Naive thymus-derived CD4-positive, alpha-beta T cell (primary cell): ENCODE measurements at places on chromosomes 3 and 15. TPM values are rescaled to one million over a fixed set of nuclear protein-coding genes. Genes with fewer than 3 reads are reported as not detected.

Gene ITGA11
- total RNA-seq, result 0.22 TPM

Gene DNAH12
- total RNA-seq, result 0.05 and 0.20 TPM in 2 replicates

DNA sequence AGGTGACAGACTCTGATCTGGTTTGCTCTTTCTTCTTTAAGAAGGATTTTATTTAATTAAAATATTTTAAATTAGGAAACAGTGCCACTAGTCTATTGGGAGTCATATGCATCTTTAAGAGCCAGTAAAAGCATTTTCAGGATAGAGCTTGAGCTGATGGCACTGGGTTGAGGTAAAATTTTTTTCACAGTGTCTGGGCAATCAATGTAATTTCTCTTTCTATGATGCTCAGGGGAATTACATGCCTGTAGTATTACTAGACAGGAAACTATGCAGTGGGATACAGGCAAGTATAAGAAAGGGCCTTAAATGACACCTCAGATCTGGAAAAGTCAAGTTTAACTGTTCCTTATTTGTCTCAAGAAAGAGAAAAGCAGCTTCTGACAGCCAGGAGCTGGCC lies 76.4 kb downstream of the GAP43 start:
- H3K4me3 ChIP-seq, result no peak overlapping the region
- no peaks in the 10 kb centered on the region for H3K36me3 ChIP-seq
- H3K4me1 ChIP-seq, result no peaks in the 10 kb centered on the region
- DNase-seq, result no peak
- H3K27me3 ChIP-seq, result no peaks in the 10 kb centered on the region
- no peak overlapping the region for H3K27ac ChIP-seq

GRCh38 chr3:194518652-194519051 lies 31.9 kb upstream of the ATP13A3 start:
- DNase-seq, result no peak
- no peak overlapping the region for H3K27ac ChIP-seq
- no peak overlapping the region for H3K4me3 ChIP-seq
- H3K4me1 ChIP-seq, result no peaks in the 10 kb centered on the region
- H3K27me3 ChIP-seq, result no peaks in the 10 kb centered on the region
- H3K36me3 ChIP-seq, result no peaks in the 10 kb centered on the region

DNA sequence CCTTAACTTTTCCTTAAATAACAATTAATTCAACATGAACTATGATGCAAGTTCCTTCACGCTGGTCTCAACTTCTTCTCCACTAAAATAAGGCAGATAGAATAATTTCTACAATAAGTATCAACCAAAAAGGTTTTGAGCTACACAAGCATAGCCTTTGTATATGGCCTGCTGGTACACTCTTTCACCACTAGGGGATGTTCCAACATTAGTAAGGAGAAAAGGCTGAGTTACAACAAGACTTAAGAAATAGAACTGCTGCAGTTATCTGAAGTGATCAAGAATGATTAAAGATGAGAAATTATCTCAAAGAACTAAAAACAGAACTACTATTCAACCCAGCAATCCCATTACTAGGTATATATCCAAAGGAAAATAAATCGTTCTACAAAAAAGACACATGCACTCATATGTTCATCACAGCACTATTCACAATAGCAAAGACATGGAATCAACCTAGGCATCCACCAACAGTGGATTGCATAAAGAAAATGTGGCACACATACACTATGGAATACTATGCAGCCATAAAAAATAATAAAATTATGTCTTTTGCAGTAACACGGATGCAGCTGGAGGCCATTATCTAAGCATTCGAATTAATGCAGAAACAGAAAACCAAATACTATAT lies 14.4 kb downstream of the ATP13A3 start:
- H3K4me1 ChIP-seq, result no peaks in the 10 kb centered on the region
- H3K36me3 ChIP-seq, result no peaks in the 10 kb centered on the region
- peak; percentile 52 for DNase-seq
- no peak overlapping the region for H3K27ac ChIP-seq

GRCh38 chr3:47902746-47903145 lies 99.8 kb downstream of the DHX30 start:
- no peaks in the 10 kb centered on the region for H3K27me3 ChIP-seq
- no peak overlapping the region for H3K4me3 ChIP-seq
- DNase-seq, result no peak
- no peaks in the 10 kb centered on the region for H3K36me3 ChIP-seq
- no peak overlapping the region for H3K27ac ChIP-seq

DNA sequence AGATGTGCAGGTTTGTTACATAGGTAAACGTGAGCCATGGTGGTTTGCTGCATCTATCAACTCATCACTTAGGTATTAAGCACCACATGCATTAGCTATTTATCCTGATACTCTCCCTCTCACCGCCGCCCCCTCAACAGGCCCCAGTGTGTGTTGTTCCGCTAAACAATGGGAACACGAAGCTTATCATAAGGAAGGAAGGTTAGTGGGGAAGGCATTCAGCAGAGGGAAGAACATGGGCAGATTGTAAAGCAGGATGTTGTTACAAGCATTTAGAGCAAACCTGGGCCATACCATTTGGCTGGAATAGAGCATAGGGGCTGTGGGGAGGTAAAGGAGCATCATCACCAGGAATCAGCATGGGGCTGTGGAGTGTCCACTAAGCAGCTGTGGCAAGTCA lies 111.8 kb downstream of the SSR3 start:
- no peaks in the 10 kb centered on the region for H3K27me3 ChIP-seq
- no peak for DNase-seq
- H3K4me3 ChIP-seq, result no peak overlapping the region
- H3K27ac ChIP-seq, result no peak overlapping the region

DNA sequence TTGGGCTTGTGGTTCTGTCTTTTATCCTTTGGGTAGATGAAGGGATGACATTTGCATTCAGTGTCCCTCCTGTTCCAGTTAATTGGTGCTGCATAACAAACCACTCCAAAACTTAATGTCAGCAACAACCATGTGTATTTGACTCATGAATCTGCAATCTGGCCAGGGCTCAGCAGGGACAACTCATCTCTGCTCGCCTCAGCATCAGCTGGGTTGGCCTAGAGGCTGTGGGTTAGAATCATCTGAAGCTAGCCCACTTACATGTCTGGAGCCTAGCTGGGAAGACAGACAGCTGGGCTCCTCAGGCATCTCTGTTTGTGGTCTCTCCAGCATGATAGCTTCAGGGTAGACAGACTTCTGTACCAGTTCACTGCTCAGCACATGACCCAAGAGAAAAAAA lies 92.0 kb downstream of the TMEM108 start:
- H3K27me3 ChIP-seq, result no peaks in the 10 kb centered on the region
- H3K4me1 ChIP-seq, result no peaks in the 10 kb centered on the region
- no peak for DNase-seq

DNA sequence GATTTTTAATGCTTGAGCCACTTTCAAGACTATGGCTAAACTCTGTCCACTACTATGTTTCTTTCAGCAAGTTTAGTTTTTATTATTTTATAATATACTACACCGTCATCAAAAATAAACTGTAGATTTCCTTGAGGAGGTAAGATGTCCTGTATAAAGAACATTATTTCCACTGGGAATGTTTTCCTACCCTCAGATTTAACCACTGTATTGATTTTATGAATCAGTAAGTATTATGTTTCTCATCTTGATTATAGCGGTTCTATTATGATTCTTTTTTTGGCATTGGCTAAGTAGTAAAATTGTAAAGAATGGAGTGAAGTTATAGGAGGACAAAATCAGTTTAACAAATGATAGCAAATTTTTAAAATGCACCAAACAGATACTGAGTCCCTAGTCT lies 44.4 kb downstream of the ADAM10 start:
- no peaks in the 10 kb centered on the region for H3K27me3 ChIP-seq
- DNase-seq, result no peak
- H3K4me3 ChIP-seq, result no peak overlapping the region
- H3K36me3 ChIP-seq, result no peaks in the 10 kb centered on the region
- no peak overlapping the region for H3K27ac ChIP-seq
